ENCODE measurements at places on chromosomes 5 and 9. TPM values are rescaled to one million over a fixed set of nuclear protein-coding genes. Genes with fewer than 3 reads are reported as not detected.

The CARD9 gene
- 10.0 TPM for total RNA-seq

The MVB12B gene
- total RNA-seq = 47.5 TPM

GRCh38 chr5:177530638-177531037, 13.9 kb upstream of the DDX41 start:
- H3K27me3 ChIP-seq = no peaks in the 10 kb centered on the region
- no peak overlapping the region for H3K27ac ChIP-seq
- H3K4me1 ChIP-seq = no peaks in the 10 kb centered on the region
- H3K4me3 ChIP-seq = no peak overlapping the region
- H3K36me3 ChIP-seq = peaks cover 87% of the 10 kb centered on the region

GRCh38 chr9:129656795-129657390, 8.6 kb upstream of the PRRX2 start:
- H3K4me1 ChIP-seq = no peaks in the 10 kb centered on the region
- no peak overlapping the region for H3K4me3 ChIP-seq
- no peaks in the 10 kb centered on the region for H3K36me3 ChIP-seq
- H3K27me3 ChIP-seq = no peaks in the 10 kb centered on the region

- peaks cover 7% of the 10 kb centered on the region for H3K27me3 ChIP-seq
- H3K4me1 ChIP-seq = no peaks in the 10 kb centered on the region
- no peak overlapping the region for H3K27ac ChIP-seq
Measured at GRCh38 chr9:36941441-36941840, 92.6 kb downstream of the PAX5 start.

GRCh38 chr5:114678778-114679177, 316.9 kb downstream of the KCNN2 start:
- no peaks in the 10 kb centered on the region for H3K4me1 ChIP-seq
- no peak overlapping the region for H3K4me3 ChIP-seq
- no peak overlapping the region for H3K27ac ChIP-seq
- DNase-seq = no peak
- no peaks in the 10 kb centered on the region for H3K36me3 ChIP-seq

DNA sequence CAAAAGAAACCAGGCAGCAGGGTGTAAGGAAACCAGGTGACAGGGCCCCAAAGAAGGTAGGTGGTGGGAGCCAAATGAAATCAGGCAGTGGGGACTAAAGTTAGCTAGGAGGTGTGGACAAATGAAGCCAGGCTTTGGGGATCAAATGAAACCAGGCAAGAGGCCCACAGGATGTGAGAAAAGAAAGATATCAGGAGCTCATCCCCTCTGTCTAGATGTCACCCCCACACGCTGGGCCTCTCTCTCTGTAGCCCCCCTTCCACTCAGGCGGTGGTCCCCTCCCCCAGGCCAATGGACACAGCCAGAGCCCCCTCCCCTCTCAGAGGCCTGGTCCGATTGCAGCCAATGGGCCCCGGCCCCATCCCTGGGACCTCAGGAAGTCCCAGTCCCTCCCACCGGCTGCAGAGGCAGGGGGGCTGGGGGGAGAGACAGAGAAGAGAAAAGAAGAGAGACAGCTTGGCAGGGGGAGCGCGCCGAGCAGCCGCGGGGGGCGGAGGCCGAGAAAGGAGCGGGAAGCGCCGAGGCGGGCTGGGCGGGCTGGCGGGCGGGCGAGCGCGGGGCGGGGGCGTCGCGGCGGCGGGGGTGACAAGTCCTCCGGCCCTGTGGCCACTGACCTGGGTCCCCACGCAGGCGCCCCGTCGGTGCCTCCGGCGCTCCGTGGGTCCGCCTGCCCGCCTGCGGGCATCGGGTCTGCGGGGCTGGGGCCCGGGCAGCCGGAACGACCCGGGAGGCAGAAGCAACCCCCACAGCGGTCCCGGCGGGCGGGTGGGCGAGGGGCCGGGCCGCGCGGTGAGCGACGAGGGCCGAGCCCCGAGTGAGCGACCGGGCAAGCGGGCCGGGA, 11.9 kb downstream of the CNTFR start:
- no peak overlapping the region for H3K4me3 ChIP-seq
- DNase-seq = no peak
- no peaks in the 10 kb centered on the region for H3K4me1 ChIP-seq
- no peaks in the 10 kb centered on the region for H3K36me3 ChIP-seq

GRCh38 chr5:148179234-148179824, 11.0 kb downstream of the SPINK14 start:
- no peaks in the 10 kb centered on the region for H3K4me1 ChIP-seq
- H3K4me3 ChIP-seq = no peak overlapping the region
- H3K27me3 ChIP-seq = no peaks in the 10 kb centered on the region
- H3K36me3 ChIP-seq = no peaks in the 10 kb centered on the region
- no peak for DNase-seq
- no peak overlapping the region for H3K27ac ChIP-seq

GRCh38 chr9:82126256-82126655, 137.7 kb downstream of the SPATA31D1 start:
- no peak overlapping the region for H3K27ac ChIP-seq
- H3K4me3 ChIP-seq = no peak overlapping the region
- no peaks in the 10 kb centered on the region for H3K4me1 ChIP-seq
- H3K36me3 ChIP-seq = no peaks in the 10 kb centered on the region
- H3K27me3 ChIP-seq = no peaks in the 10 kb centered on the region

GRCh38 chr9:95005278-95006143, 279.0 kb downstream of the AOPEP start:
- peaks cover 12% of the 10 kb centered on the region for H3K36me3 ChIP-seq
- H3K4me1 ChIP-seq = peaks cover 32% of the 10 kb centered on the region
- peak overlapping the region; percentile 94 for H3K27ac ChIP-seq
- peak overlapping the region; percentile 73 for H3K4me3 ChIP-seq

All from upper lobe of right lung (tissue), 1 donor.